ENCODE measurements at places on chromosomes 5 and 9.
A peak's percentile ranks its signal among the peaks of the same experiment; 100 is the strongest.

- no peak for DNase-seq
These were observed at the start of gene WWC1 for GRCh38 chr5:168291342-168291963. TSS of gene WWC1 (plus strand) at chr5:168291645. CDS start at chr5:168292153, 508 bp downstream.

DNA sequence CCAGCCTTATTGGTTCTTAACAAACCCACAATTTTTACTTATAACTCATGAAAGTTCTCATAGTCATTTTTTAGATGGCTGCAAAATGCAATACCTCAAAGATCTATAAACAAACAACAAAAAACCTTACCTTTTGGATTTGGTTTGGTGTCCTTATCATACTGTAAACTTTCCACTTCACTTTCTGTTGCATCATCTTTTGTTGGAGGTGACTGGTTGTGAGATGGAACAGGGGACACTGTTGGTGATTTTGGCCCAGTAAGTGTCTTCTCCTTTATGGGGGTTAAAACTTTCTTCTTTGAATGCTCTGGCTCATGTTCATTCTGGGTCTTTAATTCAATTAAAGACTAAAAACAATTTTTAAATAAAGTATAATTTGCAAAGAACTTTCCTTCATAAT, 33.4 kb downstream of the CEP120 start:
- DNase-seq = no peak

- no peak for DNase-seq
These were observed 206.2 kb downstream of the CFAP90 start for GRCh38 chr5:7644723-7645122.

DNA sequence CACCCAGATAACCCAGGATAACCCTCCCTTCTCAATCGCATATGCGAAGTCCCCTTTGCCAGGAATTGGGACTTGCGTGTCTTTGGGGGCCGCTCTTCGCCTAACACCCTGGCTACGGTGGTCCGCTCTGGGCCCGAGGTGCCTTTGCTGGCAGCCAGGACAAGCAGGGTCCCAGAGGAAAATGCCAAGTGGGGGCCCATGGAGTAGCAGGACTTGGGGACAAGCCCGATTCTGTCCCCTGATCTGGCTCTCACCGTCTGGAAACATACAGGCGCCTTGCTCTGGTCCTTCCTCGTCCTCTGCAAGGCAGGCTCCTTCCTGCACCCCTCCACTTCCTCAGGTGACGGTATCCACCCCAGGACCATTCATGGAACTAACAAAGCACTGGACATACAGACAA, 78.1 kb upstream of the UNC5A start:
- DNase-seq = no peak

DNA sequence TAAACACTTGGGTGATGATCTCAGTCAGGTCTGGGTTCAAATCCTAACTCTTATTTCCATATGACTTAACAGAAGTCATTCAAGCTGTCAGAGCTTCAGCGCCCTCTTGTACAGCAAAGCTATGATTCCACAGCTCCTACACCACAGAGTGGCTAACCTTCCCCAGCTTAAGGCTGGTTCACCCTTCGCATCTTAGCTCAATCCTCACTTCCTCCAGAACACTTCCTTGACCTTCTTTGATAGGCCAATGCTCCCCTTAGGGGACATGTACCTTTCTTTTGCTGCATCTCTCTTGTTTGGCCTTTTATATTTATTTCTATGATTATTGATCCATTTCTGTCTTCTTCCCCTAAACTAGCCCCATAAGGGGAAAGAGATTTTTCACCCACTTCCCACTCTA, 57.0 kb downstream of the RASEF start:
- DNase-seq = no peak

- no peak for DNase-seq
These were observed 13.4 kb upstream of the CCDC112 start for GRCh38 chr5:115309751-115310370.

- DNase-seq = no peak
These were observed 6.6 kb upstream of the MSMP start for GRCh38 chr9:35760651-35761050.

- no peak for DNase-seq
These were observed 26.6 kb upstream of the TLR4 start for GRCh38 chr9:117677572-117677971.

DNA sequence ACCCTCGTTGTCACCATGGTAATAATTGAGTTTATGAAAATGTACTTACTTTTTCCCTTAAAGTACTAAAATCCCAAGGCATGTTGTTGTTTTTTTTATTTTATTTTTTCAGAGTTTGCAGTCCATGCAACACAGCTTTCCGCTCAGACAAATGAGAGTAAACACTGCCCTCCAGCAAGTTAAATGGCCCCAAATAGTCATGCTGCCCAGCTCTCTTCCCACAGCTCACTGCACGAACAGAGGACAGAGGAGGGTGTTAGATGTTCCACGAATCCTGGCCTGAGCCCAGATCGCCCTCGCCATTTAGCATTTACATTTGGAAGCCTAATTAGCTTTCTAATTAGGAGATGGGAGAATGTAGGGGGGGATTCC, 1.9 kb downstream of the NIM1K start:
- DNase-seq = no peak

- peak; percentile 67 for DNase-seq
These were observed 52.9 kb downstream of the LRSAM1 start for GRCh38 chr9:127503947-127504886.

DNA sequence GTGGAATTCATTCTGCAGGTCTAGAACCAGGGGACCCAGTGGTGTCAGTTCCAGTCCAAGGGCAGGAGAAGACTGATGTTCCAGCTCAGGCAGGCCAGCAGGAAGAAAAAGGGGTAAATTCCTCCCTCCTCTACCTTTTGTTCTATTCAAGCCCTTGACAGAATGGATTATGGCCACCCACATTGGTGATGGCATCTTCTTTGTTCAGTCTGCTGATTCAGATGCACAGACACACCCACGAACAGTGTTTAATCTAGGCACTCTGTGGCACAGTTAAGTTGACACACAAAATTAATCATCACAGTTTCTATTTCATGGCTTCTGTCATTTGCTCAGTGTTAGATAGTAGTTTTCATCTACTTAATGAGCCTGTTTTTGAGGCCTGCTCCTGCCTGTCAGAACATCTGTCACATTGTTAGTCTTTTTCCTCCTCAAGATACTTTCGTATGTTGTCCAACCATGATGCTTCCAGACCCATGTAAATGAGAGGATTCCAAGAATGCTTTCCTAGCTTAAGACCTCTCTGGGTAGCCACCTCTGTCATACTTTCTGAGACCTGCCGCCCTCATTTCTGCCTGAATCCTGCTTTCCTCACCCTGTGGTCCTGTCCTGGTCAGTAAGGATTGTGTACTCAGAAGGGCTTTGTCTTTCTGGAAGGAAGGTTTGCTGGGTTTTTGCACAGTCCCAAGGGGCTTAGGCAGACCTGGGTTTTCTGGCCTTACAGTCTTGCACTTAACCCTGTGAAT, 72.5 kb downstream of the SPIN1 start:
- no peak for DNase-seq

- no peak for DNase-seq
These were observed 353 bp downstream of the SH3PXD2B start for GRCh38 chr5:172453986-172454357.

DNA sequence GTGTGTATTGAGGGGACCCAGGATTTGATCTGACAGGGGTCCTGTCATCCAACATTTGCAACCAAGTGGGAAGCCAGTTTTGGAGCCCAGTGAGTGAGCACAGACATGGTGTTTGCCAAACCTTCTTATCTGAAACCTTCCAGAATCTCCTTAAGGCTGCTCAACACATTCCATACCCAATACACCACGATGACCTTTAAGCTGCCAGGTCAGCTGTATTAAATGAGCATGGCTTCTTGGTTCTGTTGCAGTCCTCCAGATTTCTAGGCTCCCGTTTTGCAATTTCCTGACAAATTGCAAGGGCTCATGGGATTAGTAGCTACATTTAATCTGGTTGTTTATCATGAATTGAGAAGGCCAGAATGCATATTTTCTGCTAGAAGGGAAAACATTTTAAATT, 124.2 kb upstream of the ATP10B start:
- DNase-seq = no peak

DNA sequence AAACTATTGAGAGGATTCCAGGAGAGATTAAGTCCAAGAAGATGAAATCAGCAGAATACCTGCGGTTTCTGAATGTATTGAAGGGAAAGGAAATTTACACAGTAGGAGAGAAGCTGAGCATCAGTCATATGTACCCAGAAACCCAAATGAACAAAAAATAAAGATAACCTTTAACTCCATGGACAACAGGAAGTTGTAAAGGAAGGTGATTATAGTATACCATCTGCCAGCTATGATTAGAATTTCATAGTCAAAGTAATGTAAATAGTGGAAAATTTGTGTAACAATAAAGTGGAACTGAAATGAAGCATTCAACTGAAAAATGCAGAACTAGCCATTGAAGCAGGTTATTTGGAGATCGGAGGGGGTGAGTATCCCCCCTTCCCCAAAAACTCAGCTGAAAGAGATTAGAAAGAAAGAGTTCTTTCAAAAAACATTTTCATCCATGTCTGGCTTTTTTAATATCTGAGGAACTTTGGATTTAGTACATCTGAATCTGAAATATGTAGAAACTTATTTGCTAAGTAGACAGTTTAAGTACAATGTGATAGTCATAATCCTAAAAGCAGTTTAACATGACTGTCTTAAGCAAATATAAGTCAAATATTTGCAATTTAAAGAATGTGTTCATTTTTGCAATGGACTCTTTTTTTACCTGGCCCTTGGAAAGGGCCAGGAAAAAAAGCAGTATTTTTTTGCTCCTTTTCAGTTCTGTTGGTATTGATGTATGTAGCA, 58.4 kb downstream of the APC start:
- no peak for DNase-seq

GRCh38 chr9:107847978-107848964, 358.7 kb upstream of the KLF4 start:
- no peak for DNase-seq

DNA sequence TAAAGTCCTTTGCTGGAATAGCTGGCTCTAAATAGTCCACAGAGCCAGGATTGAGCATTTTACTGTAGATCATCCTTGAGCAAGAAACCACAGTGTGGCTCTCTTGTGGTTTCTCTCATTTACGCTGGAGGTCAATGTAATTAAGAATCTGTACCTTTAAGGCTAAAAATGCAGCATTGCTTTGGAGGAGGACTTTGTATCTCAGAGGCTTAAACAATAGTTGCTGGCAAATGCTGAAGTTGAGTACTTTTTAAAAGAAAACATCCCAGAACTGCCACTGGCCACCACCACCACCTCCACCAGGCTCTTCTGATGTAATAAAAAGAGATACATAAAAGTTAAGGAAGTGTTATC, 177.3 kb upstream of the ADAMTSL1 start:
- no peak for DNase-seq

GRCh38 chr5:149268928-149269557, 2.6 kb upstream of the AFAP1L1 start:
- DNase-seq = no peak

DNA sequence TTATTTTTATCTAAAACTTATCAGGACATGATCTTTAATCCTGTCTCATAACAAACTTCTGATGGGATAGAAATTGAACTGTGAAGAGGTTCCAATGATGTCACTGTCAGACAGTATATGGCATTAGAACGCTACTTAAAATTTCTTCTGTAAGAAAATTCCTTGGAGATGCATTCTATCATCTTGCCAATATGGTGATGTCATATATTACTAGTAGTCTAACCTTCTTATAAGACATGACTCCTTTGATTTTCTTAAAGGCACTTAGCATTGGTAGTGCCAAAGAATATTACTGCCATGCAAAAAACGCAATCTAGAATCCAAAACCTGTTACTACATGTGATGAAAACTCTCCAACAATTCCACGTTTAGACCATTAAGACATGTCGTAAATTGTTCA, 131.1 kb downstream of the SLC25A46 start:
- DNase-seq = no peak

GRCh38 chr5:36667824-36668223, 61.4 kb downstream of the SLC1A3 start:
- no peak for DNase-seq
